CD4-positive, alpha-beta T cell treated with Interferon gamma for 1 hour (primary cell): ENCODE measurements at places on chromosomes 2 and 18.
A peak's percentile ranks its signal among the peaks of the same experiment; 100 is the strongest.

GRCh38 chr2:38013158-38013752 is 62.7 kb downstream of the CYP1B1 start:
- no peak for DNase-seq

DNA sequence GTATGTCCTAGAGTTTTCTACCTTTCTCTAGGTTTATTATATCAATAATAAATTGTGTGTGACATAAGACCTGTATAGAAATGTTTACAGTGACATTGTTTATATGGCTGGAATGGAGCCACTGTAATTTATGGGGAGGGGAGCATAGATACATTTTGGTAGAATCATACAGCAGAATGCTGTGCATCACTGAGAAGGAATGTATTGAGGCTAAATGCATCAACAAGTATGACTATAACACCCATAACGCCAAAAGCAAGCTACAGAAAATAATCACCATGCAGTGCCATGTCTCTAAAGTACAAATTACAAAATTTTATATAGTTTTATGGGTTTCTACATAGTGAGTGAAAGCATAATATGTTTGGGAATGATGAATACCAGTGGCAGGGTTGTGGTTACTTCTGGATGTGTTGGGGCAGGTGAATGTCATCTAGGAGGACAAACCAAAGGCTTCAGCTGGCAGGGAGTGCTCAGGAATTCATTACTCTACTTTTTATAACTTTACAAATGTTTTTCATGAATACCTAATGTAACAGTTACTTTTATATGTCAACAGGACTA is 226.0 kb upstream of the NETO1 start:
- DNase-seq: no peak

GRCh38 chr2:44939106-44940048 is 2.1 kb upstream of the SIX3 start:
- DNase-seq: no peak

GRCh38 chr2:173028141-173028540 is 47.5 kb upstream of the MAP3K20 start:
- DNase-seq: no peak

DNA sequence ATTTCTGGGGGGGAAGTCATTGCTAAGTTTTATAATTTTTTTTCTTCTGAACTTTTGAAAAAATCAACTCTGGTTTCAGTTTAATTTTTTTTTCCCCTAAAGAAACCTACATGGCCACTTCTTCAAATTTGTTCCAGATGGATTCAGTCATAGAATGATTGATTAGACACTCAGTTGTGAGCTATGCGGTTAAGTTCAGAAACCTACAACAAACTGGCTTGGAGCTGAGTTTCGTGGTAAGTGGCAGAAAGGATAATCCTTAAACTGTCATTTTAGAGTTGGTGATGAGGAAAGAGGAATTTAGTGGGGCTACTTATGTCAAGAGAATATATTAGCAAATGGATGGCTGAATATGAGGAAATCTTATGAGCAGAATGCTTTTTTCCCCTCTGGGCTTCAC is 23.7 kb downstream of the EFEMP1 start:
- no peak for DNase-seq

- DNase-seq: no peak
Measured at GRCh38 chr18:24130494-24130893, 8.4 kb upstream of the CABYR start.

DNA sequence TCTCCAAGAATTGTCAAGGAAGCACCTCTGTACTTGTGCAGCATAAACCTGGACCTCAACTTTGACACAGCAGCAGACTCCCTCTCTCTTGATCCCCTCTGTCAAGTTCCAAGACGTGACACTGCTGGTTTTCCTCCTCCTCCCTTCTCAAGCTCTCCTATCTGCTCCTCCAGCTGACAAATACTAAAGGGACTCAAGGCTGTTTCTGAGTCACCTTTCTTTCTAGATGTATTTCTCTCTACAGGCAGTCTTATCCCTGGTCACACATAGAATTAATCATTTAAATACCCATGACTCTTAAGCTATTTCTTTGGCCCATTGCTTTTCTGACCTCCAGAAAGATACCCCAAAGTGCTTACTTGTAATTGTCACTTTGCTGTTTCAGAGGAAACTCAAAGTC is 53.5 kb downstream of the SEPTIN10 start:
- no peak for DNase-seq

GRCh38 chr2:237306083-237306786 is 107.7 kb downstream of the COL6A3 start:
- DNase-seq: no peak

- no peak for DNase-seq
Measured at GRCh38 chr2:64119369-64119768, 24.9 kb downstream of the PELI1 start.

DNA sequence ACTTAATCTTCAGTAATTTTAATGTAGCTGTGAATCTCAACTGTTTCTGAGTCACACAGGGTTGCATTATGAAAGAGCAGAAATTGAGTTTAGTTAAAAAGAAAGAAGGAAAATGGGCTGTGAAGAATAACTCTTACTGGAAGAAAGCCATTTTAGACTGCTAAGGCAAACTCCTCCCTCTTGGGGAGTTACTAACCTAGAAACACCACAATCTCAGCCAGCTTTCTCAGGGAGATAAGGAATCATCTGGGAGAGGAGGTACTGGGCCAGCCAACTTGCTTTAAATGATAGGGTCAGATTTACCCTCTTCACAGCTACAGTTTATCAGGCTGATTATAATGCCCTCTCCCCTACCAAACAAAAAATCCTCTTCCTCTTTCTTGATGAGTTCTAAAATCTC is 119.5 kb downstream of the CCDC148 start:
- no peak for DNase-seq

DNA sequence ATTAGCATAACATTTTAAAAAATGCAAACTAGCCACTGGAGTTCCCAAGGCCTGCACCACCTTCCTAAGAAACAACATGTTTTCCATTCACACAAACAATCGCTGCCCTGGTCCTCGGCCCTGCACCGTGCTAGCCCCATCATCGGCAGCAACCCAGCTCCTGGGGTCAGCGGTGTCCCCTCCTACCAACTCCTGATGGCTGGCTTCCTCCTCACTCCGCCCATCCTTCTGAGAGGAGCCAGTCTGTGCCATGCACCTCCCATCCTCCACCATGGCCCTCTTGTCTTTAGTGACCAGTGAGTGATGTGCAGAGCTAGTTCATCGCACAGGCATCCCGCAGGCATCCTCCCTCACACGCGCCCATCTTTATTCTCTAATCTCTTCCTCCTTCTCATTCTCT is 81.9 kb downstream of the LONRF2 start:
- no peak for DNase-seq

DNA sequence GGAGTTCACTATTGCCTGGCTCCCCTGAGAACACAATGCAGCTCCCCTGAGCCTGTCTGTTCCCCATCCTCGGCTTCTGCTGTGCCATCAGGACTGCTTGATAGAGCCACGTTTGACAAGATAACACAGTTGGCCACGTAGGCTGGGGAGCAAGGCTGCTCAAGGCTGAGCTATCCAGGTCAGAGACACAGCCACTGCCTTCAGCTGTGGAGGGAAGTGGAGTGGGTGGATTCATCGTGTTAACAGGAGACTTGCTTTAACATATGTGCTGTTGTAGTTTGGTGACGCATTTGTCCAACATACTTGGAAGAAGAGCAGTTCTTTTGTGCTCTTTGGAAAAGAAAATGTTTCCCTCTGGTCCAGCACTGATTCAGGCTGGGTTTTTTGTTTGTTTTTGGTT is 68.8 kb downstream of the WDSUB1 start:
- DNase-seq: no peak

- DNase-seq: peak; percentile 70
Measured at GRCh38 chr2:112690853-112691401, 29.9 kb upstream of the NT5DC4 start.

DNA sequence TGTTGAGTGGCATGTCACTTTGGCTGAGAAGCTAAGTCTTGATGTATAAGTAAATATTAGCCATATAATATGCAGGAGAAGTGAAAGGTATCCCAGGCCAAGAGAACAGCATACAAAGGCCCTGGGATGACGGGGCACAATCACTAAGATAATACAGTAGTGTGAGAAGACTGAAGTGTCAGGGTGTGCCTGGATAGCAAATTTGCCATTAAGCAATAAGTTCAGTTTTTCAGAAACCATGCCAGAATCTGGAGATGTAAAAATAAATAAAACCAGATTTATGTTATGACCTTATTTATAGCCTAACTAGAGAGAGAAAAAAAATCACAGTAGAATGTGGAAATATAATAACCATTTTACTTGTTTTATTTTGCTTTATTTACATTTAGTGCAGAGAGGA is 1858.7 kb upstream of the CELF4 start:
- no peak for DNase-seq

DNA sequence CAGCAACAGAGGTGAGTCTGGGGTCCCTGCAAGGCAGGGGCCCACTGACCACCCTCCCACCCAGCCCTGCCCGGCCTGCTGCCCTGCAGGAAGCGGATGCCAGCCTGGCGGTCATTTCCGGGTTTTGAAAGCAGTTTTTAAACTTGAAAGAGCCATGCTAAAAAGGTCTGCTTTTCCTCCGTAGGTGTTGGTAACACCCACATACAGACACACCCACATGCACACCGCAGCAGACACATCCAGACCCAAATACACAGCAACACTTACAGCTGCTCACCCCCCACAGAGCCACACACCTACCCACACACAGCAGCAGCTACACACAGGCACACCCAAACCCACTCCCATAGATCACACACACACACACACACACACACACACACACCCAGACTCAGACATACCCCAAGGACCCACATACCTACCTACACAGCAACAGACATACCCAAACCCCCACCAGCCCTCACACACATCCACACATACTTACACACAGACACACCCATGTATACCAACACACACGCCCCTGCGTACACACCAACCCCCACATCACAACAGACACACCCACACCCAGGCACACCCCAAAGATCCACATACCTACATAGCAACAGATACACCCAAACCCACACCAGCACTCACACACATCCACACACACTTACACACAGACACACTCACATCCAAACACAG is 7.6 kb downstream of the ZFP36L2 start:
- DNase-seq: peak; percentile 91
